ENCODE measurements at places on chromosomes 6 and 20.

DNA sequence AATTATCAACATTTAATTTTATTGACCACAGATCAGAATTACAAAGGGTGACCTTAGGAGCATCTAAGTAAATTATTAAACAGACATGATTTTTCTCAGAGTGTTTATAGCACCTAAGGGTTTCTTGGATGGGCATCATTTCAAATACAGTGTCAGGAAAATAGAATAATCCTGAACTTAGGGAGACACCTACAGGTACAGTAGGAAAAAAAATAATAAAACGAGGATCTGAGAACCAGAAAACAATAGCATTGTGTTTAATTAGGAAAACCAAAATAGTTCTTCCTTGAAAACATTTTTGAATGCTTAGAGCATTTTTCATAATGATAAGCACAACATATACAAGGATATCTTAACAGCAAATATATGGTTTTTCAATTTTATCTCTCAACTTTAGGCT, 39.2 kb downstream of the MMUT start:
- no peak for DNase-seq

DNA sequence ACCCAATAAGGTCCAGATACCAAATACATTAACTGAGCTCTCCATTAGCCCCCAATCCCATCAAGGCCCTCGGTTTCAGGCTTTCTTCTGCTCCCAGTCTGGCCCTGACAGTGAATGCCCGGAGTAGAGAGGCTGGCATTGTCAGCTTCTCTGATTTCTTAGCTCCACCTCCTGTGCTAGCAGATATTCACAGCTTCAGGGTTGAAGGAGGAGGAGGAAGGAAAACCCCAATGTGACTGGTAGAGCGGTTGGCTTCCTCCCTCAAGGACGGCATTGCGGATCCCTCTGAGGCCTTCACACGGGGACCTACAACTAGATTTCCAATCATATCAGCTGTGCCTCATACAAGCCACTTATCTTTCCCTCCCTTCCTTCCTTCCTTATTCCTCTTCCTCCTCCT, 164.1 kb upstream of the SYNDIG1 start:
- DNase-seq: no peak

GRCh38 chr20:15937179-15937578, 636.1 kb downstream of the KIF16B start:
- DNase-seq: no peak

DNA sequence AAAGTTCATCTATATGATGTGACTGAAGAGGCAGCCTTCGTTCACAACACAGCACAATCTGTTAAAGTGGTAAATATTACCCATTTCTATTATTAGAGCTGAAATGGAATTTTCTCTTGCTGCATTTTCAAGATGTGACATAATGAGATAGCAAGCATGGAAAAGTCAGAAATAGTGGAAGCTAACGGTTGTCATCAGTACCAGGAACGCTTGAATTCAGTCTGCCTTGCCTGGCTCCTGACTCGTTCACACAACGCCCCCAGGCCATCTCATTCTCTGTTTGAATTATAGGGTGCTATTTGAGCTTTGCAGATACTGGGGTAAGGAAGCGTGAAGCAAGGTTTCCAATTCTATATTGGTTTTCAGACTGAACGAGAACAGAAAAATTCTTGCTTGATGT, 116.5 kb upstream of the MAP3K7 start:
- DNase-seq: no peak

GRCh38 chr6:118659513-118660217, 8.3 kb upstream of the CEP85L start:
- DNase-seq: no peak

GRCh38 chr6:41073203-41073967, 611 bp downstream of the NFYA start:
- DNase-seq: peak; percentile 76

DNA sequence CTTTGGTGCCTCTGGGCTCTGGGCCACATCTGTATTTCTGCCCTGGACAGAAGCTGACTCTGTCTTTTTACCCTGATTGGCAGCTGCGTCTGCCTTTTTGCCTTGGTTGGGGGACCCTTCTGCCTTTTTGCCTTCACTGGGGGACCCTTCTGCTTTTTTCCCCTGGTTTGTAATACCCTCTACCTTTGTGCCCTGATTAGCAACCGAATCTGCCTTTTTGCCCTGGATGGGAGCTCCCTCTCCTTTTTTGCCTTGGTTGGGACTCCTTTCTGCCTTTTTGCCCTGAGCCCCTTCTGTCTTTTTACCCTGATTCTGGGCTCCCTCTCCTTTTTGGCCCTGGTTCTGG, 23.4 kb downstream of the RRBP1 start:
- DNase-seq: no peak

DNA sequence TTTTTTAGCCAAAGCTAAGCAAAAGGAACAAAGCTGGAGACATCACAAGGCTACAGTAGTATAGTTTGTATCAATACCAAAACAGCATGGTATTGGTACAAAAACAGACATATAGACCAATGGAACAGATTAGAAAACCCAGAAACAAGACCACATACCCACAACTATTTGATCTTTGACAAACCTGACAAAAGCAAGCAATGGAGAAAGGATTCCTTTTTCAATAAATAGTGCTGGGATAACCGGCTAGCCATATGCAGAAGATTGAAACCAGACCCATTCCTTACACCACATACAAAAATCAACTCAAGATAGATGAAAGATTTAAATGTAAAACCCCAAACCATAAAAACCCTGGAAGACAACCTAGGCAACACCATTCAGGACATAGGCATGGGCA, 5.0 kb downstream of the RFPL4B start:
- DNase-seq: no peak
